Inflammatory macrophage (primary cell): ENCODE measurements at places on chromosomes 6 and 20.
A peak's percentile ranks its signal among the peaks of the same experiment; 100 is the strongest.

- DNase-seq = peak; percentile 17
These were observed 421.3 kb downstream of the PREX1 start for GRCh38 chr20:48406498-48406897.

- no peak for DNase-seq
These were observed 162.5 kb downstream of the WDR27 start for GRCh38 chr6:169539176-169539897.

DNA sequence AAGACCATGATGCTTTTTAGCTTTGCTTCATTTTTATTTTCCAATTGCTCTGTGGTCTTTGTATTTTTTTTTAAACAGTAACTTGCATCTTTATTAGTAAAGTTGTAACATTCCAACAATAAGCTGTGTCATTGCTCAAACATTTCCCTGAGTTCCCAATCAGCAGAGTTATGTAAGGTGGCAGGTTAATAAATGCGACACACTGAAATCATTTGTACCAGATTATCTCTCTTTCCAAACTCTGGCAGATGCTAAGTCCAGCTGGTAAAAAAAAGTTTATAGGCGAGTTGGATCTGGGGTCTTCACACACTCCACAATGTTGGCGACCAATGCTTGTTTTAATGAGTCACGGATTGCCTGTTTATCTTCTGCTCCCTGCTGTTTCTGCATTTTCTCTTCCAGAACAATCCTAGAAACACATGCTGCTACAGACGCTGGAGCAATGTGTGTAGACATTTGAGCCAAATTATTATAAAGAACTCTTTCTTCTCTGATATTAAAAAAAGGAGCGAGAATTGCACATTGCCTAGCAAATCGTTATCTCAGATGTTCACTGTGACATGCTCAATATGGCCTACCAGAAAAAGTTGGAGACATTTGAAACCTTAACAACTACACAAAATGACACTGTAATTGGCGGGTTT lies 113.6 kb upstream of the IFNGR1 start:
- no peak for DNase-seq

DNA sequence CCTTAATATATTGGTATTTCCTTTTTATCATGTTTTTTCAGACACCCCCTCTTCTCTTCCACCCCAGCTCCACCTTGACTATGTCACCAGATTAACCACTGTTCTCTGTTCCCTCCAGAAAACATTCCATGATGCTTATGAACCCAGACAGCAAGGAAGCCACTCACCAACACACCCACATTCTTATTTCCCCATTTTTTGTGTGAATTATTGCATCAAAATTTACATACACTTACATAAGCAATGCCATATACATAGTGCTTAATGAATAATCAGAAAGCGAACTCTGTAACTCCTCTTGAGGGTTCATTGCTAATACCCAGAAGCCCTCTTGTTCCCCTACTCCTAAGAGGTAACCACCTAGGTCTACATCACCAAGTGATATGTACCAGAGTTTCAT lies 182.3 kb upstream of the CDYL start:
- peak; percentile 63 for DNase-seq

DNA sequence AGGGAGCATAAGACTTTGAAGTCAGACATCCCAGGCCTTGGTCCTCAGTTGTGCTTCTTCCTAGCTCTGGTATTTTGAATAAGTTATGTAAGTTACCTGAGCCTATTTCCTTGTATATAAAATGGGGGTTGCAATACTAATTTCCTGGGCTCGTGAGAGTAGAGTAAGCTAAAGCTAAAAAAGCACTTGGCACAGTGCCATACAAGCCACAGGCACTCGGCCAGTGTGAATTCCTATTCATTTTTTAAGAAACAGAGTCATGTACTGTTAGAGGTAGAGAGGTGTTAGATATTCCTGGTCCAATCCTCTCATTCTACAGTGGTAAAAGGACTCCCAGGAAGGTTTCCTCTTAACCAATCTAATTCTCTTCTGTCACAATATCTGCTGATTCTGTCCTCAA lies 79.6 kb upstream of the EPB41L1 start:
- no peak for DNase-seq
